ENCODE measurements at places on chromosomes 13 and 19.

DNA sequence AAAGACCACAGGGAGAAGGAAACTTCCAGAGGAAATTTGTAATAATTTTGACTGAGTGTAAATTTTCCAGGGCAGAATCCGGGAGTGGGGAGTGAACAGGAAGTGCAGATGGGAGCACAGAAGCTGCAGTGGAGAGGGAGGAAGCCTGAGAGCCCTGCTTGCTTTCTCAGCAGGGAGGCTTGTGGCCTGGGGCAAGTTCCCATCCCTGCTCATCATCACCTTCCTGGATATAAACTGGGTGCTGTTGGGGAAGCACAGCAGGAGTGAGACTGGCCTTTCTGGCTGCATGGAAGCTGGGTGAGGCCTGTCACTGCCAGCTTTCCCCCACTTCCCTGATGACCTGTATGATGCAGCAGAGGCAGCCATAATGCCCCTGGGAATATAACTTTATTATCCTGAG is 532.9 kb downstream of the SLITRK6 start:
- DNase-seq, result no peak

DNA sequence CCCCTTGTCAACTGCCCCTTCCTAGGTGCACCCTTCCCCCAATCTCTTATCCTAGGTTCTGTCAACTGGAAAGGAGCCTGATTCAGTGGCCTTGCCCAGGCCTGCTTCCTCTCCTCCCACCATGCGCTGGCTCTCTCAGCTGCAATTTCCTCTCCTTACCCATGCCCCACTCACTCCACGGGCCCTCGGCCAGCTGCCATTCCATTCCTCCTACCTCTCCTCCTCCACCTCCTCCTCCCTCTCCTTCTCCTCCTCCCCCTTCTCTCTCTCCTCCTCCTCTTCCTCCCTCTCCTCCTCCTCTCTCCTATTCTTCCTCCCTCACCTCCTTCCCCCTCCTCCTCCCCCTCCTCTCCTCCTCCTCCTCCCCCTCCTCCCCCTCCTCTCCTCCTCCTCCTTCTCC is 9.6 kb upstream of the TIMM44 start:
- no peak for DNase-seq

DNA sequence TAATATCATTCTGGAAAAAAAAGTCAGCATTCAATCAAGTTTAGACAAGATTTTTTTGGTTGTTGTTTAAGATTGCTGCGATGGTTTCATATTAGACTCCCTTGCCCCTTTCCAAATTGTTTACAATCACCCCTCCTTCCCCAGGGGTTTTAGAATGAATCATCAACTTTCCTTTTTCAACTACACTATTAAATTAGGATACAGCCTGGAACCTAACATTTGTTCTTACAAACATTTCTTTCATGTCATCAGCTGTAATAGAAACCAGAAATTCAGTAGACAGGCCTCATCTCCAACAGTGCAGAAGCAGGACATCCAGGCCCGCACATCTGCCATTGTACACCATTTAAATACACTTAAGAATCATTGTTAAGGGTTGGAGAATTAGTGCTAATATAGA is 44.4 kb upstream of the WDFY2 start:
- DNase-seq, result no peak

DNA sequence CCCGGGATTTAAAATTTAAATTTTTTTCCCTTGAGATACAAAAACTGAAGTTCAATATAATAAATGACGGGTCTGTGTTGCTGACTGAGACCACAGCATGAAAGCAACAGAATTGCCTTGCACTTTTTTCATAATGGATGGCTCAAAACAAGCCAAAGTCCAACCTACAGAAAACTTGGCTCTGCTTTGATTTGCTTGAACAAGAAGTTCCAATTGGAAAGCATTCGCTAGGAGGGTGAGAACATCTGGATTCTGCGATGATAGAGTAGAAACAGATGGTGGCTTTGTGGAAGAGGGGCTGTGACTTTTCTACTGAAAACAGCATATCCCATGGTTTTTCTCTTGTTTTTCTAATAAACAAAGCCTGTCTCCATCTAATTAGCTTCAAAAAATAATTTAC is 46.4 kb downstream of the THSD1 start:
- no peak for DNase-seq

- DNase-seq, result no peak
Observed at GRCh38 chr19:58261600-58261967, 17.2 kb upstream of the ZNF8 start.

DNA sequence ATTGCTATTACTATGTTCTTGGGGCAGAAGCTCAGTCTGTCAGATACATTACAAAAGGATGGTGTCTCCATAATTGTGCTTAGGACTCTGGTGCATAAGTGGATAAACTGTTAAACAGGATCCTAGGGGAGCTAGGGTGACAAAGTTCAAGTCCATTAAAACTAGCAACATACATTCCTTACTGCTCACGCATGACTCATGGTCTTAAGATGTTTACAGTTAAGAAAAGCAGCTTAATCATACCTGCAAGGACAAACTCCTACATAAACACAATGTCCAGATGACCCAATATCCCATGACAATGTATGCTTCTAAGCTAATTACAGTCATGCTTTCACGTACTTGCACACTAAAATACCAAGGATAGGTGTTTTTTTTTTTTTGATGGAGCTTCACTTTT is 3.5 kb upstream of the ZNF701 start:
- DNase-seq, result no peak

DNA sequence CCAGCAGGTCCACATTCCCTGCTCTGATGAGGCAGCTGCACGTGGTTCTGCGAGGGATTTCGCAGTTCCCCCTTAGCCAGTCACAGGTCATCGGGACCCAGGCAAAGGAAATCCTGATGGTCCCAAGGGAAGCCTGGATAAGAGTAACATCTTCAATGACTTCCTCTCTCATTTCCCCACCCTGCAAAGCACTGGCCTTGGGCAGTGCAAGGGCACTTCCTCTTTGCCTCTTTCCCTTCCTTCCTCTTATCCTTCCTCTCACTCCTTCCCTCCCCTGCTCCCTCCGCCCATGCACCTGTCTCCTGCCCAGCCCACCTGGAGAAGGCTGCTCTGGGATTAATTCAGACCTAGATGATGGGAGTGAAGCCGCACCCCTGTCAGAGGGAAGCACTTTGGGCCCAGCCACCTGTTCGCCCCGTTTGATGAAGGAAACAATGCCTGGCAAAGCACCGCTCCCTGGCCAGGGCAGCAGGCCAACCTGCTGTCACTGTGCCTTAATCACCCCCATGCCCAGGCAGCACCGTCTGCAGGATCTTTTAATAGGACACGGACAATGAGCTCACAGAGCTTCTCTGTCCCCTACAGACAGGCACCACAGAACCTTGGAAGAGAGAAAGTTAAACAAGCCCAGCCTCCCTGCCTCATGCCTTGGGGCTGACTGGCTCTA is 113.5 kb upstream of the PABPC3 start:
- DNase-seq, result no peak

- no peak for DNase-seq
Observed at GRCh38 chr19:6540918-6541689, 10.3 kb downstream of the TNFSF9 start.

- DNase-seq, result no peak
Observed at GRCh38 chr13:93455861-93456260, 229.3 kb downstream of the GPC6 start.
